OCI-LY7 (cell line): ENCODE measurements at places on chromosomes 13 and 19.

DNA sequence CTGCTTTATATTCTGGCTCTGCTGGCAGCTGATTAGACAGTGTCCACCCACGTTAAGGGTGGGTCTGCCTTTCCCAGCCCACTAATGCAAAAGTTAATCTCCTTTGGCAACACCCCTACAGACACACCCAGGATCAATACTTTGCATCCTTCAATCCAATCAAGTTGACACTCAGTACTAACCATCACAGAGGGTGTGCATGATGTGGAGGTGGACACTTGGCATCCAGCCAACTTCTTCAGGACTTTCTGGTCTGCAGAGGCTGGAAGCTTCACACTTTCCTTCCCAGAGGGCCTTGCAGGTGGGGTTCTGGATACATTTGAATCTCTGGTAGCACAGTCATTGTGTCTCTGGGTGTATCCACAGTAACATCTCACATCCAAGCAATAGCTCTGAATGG is 18.9 kb upstream of the IGFL1 start:
- DNase-seq = no peak

- DNase-seq = no peak
These were observed 1.7 kb downstream of the MIER2 start for GRCh38 chr19:342801-343421.

- peak; percentile 30 for DNase-seq
These were observed 138.4 kb downstream of the ATP11A start for GRCh38 chr13:112828082-112828699.

DNA sequence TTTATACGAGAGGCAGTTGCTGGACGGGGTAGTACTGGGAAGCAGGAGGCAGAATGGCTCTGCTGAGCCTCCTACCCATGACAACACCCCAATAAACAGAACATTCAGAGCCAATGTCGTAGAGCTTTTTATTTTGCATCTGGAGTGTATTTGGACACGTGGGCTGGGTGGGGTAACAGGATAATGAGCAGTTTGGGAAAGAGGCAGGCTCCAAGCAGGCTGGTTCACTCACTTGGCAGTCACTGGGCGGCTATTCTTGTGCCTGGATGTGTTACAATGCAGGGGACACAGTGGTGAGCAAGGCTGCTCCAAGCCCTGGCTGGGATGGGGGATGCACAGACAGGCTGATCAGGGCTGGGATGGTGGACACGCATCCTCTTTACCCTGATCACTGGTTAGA is 9.5 kb downstream of the ACTMAP start:
- DNase-seq = no peak

GRCh38 chr13:50529154-50529882 is 314.2 kb downstream of the DLEU7 start:
- no peak for DNase-seq

GRCh38 chr19:6963937-6964336 is 57.3 kb downstream of the MBD3L2B start:
- DNase-seq = peak; percentile 41

GRCh38 chr13:44576351-44577235 is 463 bp upstream of the TSC22D1 start:
- DNase-seq = peak; percentile 28

GRCh38 chr13:44311011-44311780 is 62.4 kb upstream of the SERP2 start:
- no peak for DNase-seq

DNA sequence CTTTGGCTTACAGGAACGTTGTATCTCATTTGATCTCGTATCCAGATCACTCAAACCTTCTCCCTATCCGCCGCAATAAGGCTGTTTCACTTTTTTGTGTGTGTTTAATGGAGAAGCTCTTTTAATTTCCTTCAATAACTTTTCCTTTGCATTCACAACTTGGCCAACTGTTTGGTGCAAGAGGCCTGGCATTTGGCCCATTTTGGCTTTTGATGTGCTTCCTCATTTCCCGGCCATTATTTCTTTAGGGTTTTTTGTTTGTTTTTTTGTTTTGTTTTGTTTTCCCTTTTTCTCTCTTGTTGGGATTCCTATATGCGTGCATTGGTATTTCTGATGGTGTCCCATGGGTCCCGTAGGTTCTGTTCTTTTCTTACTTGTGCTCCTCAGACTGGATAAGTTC is 6.1 kb upstream of the UPF3A start:
- DNase-seq = no peak

DNA sequence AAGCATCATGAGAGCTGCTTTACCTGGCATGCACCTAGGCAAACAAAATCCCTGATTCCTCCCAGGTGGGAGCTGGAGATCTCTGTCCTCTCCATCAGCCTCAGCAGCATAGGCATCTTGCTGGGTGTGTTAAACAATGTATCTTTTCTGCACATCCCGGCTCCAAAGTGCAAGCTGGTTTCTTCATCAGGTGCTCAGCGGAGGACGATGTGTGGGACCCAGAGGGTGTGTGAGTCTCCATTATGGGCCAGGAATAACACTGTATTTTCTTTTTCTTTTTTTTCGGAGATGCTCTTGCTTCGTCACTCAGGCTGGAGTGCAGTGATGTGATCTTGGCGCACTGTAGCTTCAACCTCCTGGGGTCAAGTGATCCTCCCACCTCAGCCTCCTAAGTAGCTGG is 9.9 kb downstream of the CNFN start:
- DNase-seq = no peak

GRCh38 chr19:32823747-32824102 is 45.8 kb downstream of the SLC7A9 start:
- DNase-seq = no peak

DNA sequence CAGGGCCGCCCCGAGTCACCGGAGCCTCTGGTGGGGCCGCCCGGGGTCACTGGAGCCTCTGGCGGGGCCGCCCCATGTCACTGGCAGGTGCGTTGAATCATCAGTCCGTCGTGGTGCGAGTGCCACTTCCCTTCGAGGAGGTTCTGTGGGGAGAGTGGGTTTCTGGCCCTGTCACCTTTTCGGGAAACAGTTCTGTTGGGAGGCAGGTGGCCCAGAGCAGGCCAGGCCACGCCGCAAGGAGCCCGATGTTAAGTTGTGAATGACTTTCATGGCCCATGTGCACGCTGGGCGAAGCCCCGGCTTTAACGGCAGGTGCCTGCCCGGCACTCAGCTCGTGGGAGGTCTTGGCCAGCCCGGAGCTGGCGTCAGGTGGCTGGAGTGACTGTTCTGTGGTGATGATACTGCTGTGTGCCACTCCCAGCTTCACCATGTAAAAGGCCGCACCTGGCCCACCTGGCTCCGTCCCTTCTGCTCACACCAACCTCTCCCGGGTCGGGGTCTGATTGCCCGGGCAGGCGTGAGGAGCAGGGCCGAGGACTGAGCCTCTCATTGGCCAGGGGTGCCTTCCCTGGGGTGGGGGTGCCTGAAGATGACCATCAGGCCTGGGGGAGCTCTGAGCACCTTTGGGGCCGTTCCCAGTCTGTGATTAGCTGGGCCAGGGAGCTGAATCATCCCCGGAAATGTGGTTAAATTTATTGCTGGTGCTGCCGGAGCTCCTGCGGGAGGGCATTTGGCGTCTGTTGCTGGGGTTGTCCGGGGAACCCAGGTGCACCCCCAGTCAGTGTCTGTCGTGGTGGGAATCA is 29.2 kb downstream of the CSNK1G2 start:
- DNase-seq = no peak

DNA sequence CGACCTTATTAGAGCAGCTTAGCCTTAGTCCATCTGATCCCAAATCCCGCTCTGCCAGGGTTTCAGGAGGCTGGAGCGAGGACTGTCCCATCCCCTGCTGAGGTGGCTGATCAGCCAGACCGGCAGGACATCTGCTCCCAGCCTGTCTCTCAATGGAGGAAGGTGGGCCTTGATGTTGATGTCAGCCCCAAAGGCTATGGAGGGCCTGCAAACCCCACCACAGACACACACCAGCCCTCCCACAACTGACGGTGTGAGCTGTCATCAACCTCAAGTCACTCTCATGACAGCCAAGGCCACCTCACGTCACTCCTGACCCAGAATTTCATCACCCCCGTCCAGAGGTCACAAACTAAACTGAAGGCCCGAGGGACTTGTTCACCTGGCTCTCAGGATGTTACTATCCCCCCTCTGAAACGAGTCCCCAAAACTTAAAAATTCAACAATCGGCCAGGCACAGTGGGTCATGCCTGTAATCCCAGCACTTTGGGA is 25.5 kb downstream of the RHPN2 start:
- DNase-seq = no peak

GRCh38 chr19:54154603-54155345 is 4.7 kb downstream of the LENG1 start:
- DNase-seq = no peak

DNA sequence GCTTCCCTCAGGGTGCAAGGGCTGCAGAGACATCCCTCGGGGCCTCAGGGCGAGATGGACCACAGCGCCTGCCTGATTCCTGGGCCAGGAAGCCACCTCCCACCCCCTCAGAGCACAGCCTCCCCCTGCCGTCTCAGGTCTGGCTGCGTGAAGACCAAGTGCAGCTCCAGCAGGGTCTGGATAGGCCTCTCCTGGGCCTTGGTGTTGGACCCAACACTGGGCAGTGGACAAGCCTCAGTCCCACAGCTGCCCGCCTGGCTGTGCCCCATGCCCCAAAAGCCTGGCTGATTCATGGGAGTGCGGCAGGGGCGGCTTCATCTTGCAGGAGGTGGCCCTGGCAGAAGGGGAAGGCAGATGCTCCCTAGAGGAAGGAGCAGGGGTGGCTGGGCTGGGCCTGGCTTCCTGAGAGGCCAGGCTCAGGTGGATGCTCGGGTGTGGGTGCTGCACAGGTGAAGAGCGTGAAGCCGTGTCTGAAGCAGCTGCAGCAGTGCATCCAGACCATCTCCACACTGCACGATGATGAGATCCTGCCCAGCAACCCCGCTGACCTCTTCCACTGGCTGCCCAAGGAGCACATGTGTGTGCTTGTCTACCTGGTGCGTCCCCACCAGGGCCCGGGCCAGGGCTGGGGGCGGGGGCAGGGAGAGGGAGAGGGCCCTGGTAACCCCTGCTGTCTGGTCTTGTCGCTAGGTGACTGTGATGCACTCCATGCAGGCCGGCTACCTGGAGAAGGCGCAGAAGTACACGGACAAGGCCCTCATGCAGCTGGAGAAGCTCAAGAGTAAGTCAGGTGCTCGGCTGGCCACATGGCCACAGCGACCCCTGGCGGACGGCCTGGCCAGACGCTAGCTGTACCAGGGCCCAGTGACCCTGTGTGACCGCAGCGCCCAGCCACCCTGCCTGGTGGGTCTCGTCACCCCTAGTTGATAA is 21.7 kb downstream of the MAU2 start:
- peak; percentile 57 for DNase-seq

DNA sequence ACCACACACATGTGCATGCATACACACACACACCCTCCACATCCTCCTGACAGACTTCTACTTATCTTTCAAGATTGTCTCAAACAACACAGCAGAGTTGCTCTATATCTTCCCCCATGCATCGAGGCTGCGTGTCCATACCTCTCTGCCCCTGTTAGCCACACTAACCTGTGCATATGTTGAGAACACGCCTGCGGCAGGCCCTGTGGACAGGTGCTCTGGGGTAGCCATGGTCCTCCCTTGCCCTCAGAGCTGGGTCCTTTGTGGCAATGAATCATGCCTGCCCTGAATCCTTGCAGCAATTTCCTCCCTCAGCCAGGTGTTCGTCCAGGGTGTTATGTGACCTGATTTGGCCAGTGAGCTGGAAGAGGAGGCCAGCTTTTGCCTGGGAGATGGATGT is 213.3 kb downstream of the KATNAL1 start:
- no peak for DNase-seq

DNA sequence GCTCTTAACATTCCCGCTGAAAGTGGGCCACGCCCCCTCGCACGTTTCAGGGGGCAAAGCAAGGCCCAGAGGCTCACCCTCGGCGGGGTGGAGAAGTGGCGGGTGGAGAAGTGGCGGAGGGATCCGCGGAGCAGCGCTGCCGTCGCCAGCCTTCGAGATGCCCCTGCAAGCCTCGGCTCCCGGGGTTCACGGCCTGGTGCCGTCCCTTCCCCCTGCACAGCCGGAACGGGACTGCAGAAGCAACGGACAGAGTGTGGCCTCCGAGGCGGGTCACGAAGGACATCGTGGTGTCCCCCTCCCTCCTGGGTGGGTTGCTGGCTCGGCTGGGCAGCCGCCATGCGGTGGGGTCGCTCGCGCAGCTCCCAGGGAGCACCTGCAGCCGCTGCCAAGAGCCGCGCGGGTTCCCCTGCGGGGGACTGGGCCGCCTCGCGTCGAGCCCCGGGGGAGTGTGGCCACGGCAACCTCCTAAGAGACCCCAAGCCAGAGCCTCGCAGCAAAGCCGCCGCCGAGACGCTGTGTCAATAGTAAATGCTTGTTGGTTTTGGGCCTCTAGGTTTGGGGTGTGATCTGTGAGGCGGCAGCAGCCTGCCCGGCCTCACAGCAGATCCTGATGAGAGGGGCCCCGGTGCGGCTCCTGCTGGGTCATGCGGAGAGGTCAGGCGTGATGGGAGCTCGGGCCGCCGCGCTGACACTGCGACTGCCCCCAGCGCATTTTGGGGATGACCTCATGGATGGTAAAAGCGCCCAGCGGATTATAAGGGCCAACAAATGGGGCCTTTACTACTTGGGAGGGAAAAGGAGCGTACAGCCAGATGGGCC is 5.5 kb downstream of the TPGS1 start:
- no peak for DNase-seq

- no peak for DNase-seq
These were observed 34.6 kb upstream of the SOX1 start for GRCh38 chr13:112032186-112032993.

- peak; percentile 41 for DNase-seq
These were observed 3.5 kb downstream of the COPE start for GRCh38 chr19:18915639-18916038.

GRCh38 chr13:27666951-27667350 is 45.3 kb downstream of the POLR1D start:
- DNase-seq = no peak

DNA sequence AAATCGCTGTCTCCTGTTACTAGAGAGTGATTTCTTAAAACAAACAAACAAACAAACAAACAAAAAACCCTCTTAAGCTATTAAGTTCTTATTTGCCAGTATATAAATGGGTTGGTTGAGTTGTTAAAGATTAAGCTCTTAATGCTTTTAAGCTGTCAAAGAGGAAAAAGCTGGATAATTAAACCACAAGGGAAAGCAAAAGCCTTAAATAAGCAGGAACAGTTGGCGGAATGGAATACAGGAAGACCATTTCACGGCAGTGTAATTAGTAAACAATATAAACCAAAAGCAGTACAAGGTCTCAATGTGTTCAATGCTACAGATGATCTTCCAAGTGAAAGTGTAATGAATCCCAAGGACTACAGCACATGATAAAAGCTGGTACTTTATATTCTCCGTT is 32.2 kb upstream of the GGACT start:
- no peak for DNase-seq

GRCh38 chr13:43307221-43307920 is 284.0 kb downstream of the DNAJC15 start:
- no peak for DNase-seq

GRCh38 chr19:2561221-2561620 is 85.3 kb downstream of the GADD45B start:
- DNase-seq = no peak

- no peak for DNase-seq
These were observed 158.4 kb upstream of the FNDC3A start for GRCh38 chr13:48817166-48817802.
